LNCaP clone FGC (cell line): ENCODE measurements at places on chromosomes 13 and 19.

DNA sequence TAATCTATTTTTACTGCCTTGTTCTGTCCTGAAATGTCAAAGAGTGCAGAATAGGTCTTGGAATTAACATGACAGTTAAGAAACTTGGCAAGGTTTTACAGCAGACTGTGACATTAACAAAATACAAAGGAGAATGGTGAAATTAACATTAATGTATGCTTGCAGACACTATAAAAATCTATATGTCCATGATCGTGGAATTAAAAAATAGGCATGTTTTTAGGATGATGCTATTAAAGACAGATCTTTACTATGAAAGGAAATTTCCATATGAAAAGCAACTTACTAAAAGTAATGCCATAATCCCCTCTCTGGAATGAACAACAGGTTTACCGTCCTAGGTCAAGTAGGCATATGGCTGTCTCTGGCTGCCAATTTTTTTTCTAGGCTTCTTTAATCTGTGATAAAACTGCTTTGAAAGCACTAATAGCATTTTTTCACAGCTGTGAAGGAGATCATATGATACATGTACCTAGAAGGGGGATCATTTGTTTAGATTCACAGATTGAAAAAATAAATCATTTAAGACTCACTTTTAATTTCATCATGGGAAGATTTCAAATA is 291.5 kb downstream of the ZNF536 start:
- no peak for DNase-seq

GRCh38 chr13:31733066-31733465 is 6.3 kb upstream of the RXFP2 start:
- no peak for DNase-seq

GRCh38 chr19:38068826-38069225 is 155.2 kb downstream of the DPF1 start:
- DNase-seq: no peak

DNA sequence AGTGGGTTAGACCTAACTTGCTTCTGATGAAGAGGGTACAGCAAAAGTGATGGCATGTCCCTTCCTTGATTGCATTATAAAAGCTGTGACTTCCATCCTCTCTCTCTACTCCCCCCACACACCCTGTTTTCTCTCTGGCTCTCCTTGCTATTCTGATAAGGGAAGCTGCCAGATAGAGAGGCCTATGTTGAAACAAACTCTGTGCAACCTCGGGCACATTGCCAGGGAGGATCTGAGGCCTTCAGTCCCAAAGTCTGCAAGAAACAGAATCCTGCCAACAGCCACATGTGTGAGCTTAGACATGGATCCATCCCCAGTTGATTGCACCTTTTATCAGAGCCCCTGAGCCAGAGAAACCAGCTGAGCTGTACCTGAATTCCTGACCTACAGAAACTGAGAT is 44.8 kb upstream of the ARGLU1 start:
- DNase-seq: no peak

GRCh38 chr19:51507640-51508058 is 6.0 kb upstream of the SIGLEC12 start:
- DNase-seq: no peak

- no peak for DNase-seq
Measured at GRCh38 chr13:75932636-75933035, 296.5 kb downstream of the LMO7 start.

- DNase-seq: no peak
Measured at GRCh38 chr13:105278943-105279381, 1256.5 kb downstream of the EFNB2 start.

DNA sequence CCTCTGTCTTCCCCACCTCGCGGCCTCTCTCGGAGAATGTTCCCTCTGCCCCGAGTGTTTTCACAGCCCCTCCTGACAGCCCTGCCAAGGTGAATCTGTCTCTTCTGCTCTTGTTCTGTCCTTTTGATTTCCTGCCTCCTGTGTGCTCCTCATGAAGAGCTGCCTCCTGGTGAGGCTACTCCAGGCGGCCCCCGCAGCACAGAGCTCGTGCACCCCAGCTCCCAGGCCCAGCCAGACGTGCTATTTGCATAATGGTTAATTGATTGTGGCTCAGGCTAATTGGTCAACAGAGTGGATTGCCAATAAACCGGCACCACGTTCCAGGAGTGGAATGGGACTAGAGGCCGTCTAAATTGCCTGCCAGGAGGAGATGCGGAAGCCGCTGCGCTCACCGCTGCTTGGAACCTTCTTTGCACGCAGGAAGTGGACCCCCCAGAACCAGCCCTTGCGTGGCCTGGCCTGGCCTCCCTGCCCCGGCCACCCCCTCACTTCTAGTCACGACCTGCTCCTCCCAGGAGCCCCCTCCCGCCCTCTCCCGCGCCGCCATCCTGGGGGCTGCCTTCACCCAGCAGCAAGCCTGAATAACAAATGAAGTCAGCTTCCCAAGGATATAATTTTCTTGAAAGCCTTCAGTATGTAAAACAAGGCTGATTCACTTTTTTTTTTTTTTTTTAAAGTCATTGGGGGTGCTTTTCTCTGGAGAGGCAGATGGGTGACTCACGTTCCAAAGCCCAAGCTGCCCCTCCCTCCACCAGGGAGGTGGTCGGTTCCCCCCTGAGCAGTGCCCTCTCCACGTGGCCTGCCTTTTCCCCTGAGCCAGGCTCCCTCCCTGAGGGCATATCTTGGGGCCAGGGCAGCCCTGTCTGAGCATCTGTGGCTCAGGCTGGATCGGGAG is 144.0 kb downstream of the KDM4B start:
- no peak for DNase-seq
